ENCODE measurements at places on chromosomes 6 and 20.

DNA sequence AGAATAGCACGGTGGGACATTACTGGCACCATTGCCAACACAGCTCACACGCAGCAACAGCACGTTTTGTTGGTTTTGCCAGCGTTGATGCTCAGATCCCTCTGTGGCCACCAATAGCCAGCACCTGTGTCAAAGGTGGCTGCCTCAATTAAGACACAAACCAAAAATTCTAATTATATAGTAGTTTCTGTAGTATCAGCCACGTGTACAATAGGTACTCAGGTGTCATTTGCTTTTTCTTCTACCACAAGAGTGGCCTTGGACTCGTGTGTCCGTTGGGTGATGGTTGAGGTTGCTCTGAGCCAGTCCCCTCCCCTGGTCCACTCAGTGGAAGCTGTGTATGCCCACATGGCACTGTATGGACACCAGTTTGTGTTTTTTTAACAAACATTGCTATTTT lies 105.1 kb downstream of the CARMIL1 start:
- DNase-seq, result no peak

DNA sequence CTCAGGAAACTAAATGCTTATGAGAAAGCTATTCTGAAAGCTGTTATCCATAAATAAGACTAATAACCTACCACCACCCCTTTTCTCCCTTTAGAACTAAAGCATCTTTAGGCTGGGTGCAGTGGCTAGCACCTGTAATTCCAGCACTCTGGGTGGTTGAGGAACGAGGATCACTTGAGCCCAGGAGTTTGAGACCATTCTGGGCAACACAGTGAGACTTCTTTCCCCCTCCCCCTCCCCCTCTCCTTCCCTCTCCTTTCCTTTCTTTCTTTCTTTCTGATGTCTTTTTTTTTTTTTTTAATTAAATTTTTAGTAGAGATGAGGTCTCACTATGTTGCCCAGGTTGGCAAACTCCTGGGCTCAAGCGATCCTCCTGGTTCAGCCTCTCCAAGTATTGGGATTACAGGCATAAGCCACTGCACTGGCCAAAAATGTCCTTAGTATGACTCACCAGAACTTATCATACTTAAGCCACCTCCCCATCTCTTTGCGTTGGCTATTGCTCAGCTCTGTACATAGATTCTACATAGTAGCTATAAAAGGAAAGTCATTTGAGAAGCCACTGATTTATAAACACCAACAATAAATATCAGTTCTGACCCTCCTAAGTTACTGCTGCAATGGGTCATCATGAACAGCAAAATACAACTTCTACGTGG lies 54.8 kb upstream of the SPDEF start:
- no peak for DNase-seq

DNA sequence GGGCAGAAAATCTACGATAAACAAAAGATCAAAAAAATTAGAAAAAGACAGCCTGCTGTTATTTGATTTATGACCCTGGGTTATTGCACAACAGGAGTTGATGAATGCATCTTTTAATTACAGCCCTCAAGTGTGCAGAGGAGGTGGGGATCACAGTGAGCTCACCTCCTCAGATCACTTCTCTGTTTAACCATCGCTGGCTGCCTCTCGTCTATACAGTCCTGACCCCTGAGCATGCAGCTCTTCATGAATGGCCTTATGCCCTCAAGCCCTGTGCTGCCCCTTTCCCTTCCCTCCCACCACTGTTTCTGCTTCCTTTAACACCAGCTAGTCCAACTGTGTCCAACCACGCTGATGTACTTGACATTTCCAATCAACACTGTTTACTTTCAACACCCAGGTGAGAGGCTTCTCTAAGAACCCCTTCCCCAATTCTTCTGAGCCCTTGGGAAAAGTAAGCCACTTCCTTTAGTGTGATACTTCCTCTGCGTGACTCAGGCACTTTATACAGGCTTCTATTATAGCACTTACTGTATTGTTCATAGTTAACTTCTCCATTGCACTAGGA lies 60.6 kb upstream of the RIPOR2 start:
- no peak for DNase-seq

GRCh38 chr20:50328996-50329898 lies 138.6 kb downstream of the CEBPB start:
- DNase-seq, result no peak

Measured in NCI-H2227 treated with DMSO at 0.1 percent for 48 hours (cell line).